DND-41 (cell line): ENCODE measurements at places on chromosomes 5 and 9.

- DNase-seq, result no peak
Measured at GRCh38 chr5:133265720-133266526, 214.1 kb downstream of the HSPA4 start.

- peak; percentile 44 for DNase-seq
Measured at GRCh38 chr9:13529321-13530104, 250.0 kb upstream of the MPDZ start.

- DNase-seq, result no peak
Measured at GRCh38 chr5:119453040-119453373, 710 bp downstream of the HSD17B4 start.

- no peak for DNase-seq
Measured at GRCh38 chr9:38338342-38339018, 54.0 kb upstream of the ALDH1B1 start.

DNA sequence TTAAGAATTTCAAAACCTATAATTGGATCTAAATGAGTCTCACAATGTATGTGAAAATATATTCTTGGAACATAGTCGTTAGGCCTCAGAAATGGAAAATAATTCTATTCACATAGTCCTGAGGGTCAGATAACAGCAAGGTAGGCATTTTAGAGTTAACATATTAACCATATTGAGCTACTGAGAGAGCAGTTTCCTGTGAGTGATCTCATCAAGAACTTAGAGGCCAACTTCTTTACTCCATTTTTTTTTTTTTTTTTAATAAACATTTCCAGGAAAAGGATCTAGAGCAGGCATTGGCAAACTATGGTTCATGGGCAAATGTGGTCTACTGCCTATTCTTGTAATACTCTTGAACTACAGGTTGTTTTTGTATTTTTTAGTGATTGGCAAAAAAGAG, 26.6 kb downstream of the RAB24 start:
- DNase-seq, result no peak

- DNase-seq, result no peak
Measured at GRCh38 chr5:89728134-89728533, 681.4 kb downstream of the CETN3 start.

DNA sequence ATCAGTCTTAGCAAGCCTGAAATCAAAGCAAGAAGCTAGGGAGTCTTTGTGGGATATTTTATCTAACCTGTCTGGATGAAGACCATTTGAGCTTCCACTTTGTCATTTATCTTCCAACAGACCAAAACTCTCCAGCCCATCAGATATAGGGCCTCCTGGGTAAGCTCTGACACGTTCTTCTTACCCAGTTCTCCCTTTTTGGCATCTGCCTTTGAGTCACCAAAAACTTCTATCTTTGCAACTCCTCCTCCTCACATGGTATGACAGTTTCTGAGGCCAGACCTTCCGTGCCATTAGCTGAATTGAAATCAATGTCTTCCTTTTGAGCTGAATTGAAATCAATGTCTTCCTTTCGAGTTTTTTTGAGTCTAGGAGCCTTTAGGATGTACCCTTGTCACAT, 156.6 kb upstream of the SPRY4 start:
- DNase-seq, result no peak

GRCh38 chr5:110275878-110276277, 450.6 kb downstream of the TMEM232 start:
- no peak for DNase-seq

DNA sequence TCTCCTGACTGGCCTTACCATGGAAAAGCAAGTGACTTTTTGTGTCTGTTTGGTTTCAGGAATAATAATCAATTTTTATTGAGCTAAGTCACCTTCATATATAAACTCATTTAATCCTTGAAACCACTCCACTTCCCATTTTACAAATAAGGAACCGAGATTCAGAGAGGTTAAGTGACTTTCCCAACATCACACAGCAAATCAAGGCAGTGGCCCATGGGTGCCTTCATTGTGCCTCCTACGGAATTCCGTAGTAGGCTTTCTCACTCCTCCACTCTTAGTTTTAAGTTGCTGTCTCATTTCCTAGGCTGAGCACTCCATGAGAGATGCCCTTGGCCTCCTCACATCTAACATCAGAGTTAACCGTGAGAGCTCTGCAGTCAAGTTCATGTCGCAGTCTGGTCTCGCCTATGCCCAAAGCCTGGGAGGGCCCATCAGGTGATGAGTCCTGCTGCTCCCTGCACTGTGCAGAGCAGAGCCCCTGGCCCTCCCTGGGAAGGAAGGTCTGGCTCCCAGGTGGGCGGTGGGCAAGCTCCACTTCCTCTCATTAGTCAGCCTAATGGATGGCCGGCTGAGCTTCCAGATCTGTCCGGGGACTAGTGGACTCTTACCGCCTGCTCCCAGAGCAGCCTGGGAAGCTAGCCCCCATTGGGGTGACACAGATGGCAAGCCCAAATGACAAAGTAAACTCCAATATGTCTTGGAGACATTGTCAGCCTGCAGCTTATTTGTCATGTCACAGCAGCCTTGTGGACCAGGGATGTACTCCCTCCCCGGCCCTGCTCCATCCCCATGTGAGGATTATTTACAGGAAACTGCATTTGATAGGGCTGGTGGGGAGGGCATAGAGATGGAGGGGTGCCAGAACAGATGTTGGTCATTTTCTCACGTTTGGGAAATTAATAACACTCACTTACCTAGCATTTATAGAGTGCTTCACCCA, 123.4 kb downstream of the MVB12B start:
- DNase-seq, result no peak

DNA sequence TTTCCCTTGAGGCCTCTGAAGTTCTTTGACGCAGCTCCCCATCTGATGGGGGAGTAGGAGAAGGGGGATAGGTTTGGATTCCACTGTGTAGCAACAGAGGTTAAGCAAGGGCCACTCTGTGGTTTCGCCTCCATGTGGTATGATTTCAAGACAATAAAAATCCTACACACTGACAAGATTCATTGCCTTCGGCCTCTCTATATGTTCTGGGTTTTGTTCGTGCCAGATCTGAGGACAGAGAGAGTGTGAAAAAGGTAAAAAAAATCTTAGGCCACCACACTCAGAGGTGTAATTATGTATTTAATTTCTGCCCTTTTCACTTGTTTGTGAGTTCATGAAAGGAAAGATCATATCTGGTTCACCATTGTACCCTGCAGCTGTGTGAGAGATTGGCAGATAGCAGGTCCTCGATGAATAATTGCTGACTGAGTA, 715.2 kb upstream of the ZNF608 start:
- no peak for DNase-seq

DNA sequence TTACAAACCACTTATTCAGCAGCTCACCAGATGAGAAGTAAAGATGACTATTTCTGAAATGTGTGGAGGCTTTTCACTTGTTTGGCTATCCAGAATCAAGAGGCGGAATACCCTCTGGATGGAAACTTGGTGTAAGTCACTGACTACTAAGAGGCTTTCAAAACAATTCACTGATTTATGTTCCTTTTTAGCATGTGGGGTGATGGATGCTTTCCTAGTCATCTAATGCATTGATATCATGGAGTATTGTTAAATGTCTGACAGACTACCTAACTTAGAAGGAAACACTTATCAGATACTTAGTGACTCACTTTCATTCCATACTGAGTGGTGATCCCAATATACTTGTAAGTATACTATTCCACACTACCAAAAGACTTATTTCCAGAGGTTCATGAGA, 141.4 kb downstream of the PLK2 start:
- DNase-seq, result no peak

- no peak for DNase-seq
Measured at GRCh38 chr5:125882061-125882460, 541.1 kb upstream of the GRAMD2B start.

DNA sequence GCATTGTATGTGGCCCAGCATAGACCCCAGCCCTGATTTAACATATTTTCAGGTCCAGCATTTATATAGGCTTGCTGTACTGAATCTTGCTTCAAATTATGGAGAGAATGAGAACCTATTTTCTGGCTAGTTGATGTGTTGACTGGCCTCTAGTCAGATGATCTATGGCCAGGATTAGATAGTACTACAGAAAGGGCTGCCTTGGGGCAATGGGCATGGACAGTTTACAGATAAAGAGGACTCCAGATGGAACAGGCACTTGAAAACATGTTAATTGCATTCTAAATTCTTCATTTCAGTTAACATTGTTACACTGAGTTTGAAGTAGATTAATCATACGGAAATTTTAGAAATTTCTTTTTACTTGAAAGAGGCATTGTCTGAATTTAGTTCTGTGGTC, 61.5 kb downstream of the RAB14 start:
- DNase-seq, result no peak

- DNase-seq, result no peak
Measured at GRCh38 chr9:122396614-122397148, 25.9 kb downstream of the PTGS1 start.

GRCh38 chr5:72922422-72922821, 33.4 kb upstream of the FCHO2 start:
- no peak for DNase-seq
